ENCODE measurements at places on chromosomes 2 and 18. TPM values are rescaled to one million over a fixed set of nuclear protein-coding genes. Genes with fewer than 3 reads are reported as not detected.

DNA sequence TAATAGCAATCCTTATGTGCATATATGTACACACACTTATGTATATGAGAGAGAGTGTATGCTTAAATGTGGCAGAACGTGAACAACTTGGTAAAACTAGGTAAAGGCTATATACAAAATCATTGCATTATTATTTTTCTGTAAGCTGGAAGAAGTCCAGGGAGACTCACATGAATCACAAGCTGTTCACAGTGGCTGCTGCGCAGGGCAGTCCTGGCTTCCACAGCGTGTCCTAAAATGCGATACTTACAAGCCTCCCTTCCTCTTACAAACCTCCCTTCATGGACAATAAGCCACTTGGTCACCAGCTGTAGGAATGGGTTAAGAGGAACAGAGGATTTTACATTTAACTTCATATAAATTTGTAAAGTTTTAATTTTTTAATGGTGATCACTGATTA lies 114.9 kb upstream of the AGAP1 start:
- no peaks in the 10 kb centered on the region for H3K36me3 ChIP-seq
- no peak overlapping the region for H3K27ac ChIP-seq
- no peak overlapping the region for H3K4me3 ChIP-seq
- peaks cover 13% of the 10 kb centered on the region for H3K4me1 ChIP-seq
- no peak for DNase-seq

GRCh38 chr2:54097124-54097523 lies 18.3 kb upstream of the ACYP2 start:
- no peaks in the 10 kb centered on the region for H3K4me1 ChIP-seq
- DNase-seq, result no peak
- no peak overlapping the region for H3K27ac ChIP-seq

DNA sequence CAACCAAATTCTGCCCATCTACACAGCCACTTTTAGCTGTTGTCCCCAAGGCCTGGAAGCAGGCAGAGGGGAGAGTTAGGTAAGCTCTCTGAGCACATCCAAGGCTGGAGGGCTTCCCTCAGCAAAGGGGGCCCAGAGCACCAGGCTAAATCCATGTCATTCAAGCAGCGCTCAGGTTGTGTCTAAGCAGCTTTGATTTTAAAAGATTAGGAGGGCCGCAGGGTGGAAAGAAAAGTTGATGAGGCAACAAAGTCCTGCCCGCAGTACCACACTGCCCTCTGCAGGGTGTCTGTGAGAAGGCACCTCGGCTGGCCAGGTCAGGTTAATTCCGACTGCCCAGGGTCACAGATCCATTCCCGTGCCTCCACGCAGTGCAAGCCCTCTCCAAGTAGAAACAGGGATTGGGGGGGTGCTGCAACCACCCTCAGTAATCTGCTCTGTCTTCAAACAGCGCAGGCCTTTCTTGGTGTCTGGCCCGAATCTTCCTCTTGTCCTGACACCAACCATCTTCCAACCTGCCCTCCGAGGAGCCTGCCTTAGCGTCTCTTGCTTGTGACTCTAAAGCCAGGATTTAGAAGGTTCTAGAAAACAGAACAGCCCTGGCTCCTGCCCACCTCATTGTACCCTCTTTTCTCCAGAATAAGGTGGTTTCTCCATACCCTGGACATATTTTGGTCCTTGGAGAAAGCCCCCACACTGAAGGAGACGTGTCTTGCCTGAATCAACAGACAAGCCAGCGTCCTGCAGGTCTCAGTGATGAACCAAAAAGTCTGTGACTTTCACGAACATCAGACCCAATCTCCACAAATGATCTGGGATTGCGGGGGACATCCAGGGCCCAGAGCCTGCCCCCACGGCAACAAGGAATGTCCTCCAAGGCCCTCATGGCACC lies 289.2 kb downstream of the TNS1 start:
- no peak overlapping the region for H3K4me3 ChIP-seq
- H3K27ac ChIP-seq, result peak overlapping the region; percentile 75
- peak; percentile 47 for DNase-seq
- no peaks in the 10 kb centered on the region for H3K36me3 ChIP-seq
- no peaks in the 10 kb centered on the region for H3K27me3 ChIP-seq

DNA sequence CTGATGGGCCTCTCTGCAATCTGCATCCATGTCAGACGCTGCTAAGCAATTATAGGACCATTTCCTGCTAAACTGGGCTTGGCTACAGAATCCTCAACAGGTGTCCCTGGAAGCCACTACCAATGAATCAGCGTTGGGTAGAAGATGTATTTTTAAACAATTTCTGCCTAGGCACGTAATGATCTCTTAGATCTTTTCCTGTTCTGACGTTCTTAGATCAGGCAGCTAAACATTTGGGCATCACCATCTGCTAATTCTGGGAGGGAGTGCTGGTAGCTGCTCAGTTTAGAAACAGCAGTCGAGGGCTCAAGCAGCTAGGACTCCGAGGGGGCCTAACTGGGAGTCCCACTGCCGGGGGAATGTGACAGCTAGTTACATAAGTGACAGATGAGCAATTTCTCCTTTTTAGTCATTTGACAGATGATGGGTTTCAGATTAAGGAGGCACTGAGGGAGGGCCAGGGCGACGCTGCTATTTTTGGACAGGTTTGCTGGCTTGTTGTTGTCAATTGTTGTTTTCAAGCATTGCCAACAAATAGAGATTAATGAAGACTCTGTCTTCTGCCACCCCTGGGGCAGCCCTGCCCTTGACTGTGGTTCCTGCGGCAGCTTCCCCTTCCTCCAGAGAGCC lies 92.7 kb downstream of the MRO start:
- no peak for DNase-seq
- H3K27ac ChIP-seq, result no peak overlapping the region
- no peaks in the 10 kb centered on the region for H3K27me3 ChIP-seq
- H3K36me3 ChIP-seq, result peaks cover 44% of the 10 kb centered on the region
- H3K4me3 ChIP-seq, result no peak overlapping the region

SOCS6 gene
- 41.8 TPM for total RNA-seq

DNA sequence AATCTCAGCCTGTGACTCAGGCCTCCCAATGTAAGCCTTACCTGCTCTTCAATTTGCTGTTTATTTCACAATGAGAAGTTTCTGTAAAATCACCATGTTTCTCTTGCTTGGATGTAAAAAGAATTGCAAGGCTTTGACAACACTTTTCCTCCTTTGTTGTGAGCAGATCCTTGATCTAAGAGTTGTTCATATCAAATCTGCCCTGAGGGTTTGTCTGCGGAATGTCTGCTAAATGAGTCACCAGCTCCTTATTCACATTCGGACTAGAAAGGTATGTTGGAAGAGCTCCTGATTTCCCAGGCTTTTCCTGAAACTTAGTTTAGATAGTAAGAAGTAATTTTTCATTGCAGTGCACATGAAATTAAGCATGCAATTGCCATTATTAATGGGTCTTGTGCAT lies 268.2 kb upstream of the TCF4 start:
- no peak overlapping the region for H3K4me3 ChIP-seq
- no peaks in the 10 kb centered on the region for H3K36me3 ChIP-seq
- H3K27me3 ChIP-seq, result no peaks in the 10 kb centered on the region
- H3K27ac ChIP-seq, result no peak overlapping the region
- no peaks in the 10 kb centered on the region for H3K4me1 ChIP-seq
- DNase-seq, result no peak

C2orf15 gene
- 2.8 TPM for total RNA-seq

ACTG2 gene
- 21.0 TPM for total RNA-seq

APCDD1 gene
- 94.7 TPM for total RNA-seq

GRCh38 chr2:231321556-231322334 lies 73.8 kb upstream of the B3GNT7 start:
- H3K4me3 ChIP-seq, result no peak overlapping the region
- no peak overlapping the region for H3K27ac ChIP-seq
- H3K4me1 ChIP-seq, result peaks cover 9% of the 10 kb centered on the region
- H3K27me3 ChIP-seq, result no peaks in the 10 kb centered on the region
- peaks cover 12% of the 10 kb centered on the region for H3K36me3 ChIP-seq

GRCh38 chr2:116366212-116366611 lies 1448.3 kb upstream of the DDX18 start:
- H3K36me3 ChIP-seq, result no peaks in the 10 kb centered on the region
- H3K27me3 ChIP-seq, result no peaks in the 10 kb centered on the region
- H3K27ac ChIP-seq, result no peak overlapping the region
- DNase-seq, result no peak

- H3K36me3 ChIP-seq, result peaks cover 76% of the 10 kb centered on the region
- DNase-seq, result no peak
- no peak overlapping the region for H3K27ac ChIP-seq
- peaks cover 27% of the 10 kb centered on the region for H3K4me1 ChIP-seq
Measured at GRCh38 chr2:217804338-217804737, 198.5 kb downstream of the TNS1 start.

CRACDL gene
- 1.9 TPM for total RNA-seq

MPP4 gene
- total RNA-seq, result 0.89 TPM
